Lower leg skin (tissue), 4 donors: ENCODE measurements at places on chromosomes 4 and X.

- DNase-seq, result no peak
Measured at GRCh38 chr4:145177906-145178538, 2.4 kb downstream of the OTUD4 start.

DNA sequence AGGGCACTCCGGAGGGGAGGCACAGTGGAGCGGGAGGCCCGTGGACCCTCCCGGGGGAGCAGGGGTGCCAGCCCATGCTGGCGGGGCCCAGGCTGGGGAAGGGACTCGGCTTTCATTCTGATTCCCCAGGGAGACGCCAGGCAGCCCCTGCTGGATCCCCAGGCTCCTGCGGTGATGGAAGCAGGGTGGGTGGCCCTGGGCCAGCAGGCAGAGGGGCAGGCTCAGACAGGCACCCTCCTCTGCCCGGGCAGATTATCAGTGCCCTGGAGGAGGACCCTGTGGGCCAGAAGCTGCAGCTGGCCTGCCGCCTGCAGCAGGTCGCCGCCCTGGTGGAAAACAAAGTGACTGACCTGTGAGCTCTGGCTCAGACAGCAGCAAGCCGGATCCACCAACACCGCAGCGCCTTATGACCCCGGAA is 2.1 kb upstream of the SRPK3 start:
- no peak for DNase-seq

GRCh38 chrX:17605676-17606075 is 131.6 kb upstream of the SCML1 start:
- no peak for DNase-seq

- DNase-seq, result no peak
Measured at GRCh38 chrX:41912923-41913322, 10.4 kb downstream of the CASK start.

- DNase-seq, result no peak
Measured at GRCh38 chrX:137891431-137891830, 325.5 kb downstream of the ZIC3 start.

DNA sequence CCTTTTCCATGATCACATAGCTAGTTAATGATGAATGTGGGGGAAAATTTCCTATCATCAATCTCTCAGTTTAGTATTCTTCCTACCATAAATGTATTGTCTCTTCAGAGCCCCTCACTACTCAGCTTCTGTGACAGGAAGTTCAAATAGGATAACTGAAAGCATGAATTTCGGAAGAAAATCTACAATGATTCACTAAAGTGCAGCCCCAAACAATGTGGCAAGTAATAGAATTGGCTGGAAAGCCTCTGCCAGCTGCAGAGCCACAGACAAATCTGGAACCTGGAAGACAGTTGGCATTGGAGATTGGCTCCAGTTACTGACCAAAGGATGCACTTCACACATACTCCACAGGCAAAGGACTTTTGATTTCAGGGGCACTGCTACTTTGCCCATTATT is 35.2 kb downstream of the EGF start:
- no peak for DNase-seq

GRCh38 chr4:55475394-55476243 is 71.1 kb downstream of the CLOCK start:
- DNase-seq, result no peak

DNA sequence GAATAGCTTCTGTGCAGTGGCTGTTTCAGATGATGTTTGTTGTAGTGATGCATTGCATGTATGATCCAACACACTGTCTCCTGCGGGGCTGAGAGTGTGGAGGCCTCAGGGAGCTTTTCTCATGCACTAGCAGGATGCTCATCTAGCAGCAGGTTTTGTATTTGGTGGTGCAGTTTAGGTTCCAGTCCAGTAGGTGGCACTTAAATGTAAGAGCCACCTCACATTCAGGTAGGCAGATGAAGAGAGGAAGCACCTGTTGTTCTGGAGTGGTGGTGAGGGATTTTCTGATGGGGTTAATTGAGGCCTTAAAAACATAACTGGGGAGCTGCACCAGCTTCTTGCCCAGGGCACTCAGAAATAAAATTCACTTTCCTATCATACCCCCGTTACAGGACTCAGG is 300.9 kb downstream of the SPIN4 start:
- no peak for DNase-seq

GRCh38 chr4:145217349-145217748 is 37.0 kb upstream of the OTUD4 start:
- no peak for DNase-seq

GRCh38 chr4:65747386-65747785 is 77.1 kb upstream of the EPHA5 start:
- no peak for DNase-seq

- no peak for DNase-seq
Measured at GRCh38 chr4:123351713-123352112, 44.9 kb upstream of the SPRY1 start.

DNA sequence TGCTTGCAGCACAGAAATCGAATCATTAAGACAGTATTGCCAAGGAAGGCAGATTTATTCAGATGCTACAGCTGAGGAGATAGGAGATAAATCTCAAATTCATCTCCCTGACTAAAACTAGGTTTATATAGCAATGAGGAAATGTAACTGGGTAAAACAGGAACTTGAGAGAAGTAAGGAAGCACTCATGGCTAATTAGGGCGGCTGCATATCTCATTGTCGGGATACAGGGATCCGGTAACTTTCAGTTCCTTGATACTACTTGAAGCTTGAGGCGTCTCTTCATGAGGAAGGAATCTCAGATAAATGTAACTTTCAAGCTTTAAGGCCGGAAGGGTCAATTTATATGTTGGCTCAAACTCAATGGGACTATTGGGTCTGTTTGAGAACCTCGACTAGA is 129.2 kb upstream of the WDR1 start:
- no peak for DNase-seq

GRCh38 chr4:120870279-120870673 is 52.2 kb downstream of the PRDM5 start:
- no peak for DNase-seq

GRCh38 chr4:163611784-163612445 is 117.4 kb downstream of the TMA16 start:
- DNase-seq, result no peak

DNA sequence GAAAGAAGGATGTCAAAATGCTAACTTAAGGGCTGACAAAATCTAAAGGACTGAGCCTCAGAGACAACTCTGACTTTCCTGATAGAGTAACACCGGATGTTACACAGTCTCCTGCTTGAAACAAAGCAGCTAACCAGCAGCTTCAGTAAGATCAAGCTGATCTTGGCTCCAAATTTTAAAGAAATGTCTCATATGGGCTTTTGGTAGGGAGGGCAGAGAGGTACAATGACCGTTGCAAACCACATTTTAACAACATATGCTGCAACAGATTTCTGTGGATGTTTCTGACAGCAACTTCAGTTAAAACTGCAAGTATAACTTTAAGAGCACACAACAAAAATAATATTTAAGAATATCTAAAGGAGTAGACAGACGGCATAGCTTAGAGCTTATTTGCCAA is 9.1 kb downstream of the RPGR start:
- DNase-seq, result no peak

GRCh38 chrX:69524781-69525363 is 20.7 kb downstream of the NALF2 start:
- no peak for DNase-seq

GRCh38 chr4:140497405-140497746 is 717 bp downstream of the MGAT4D start:
- DNase-seq, result no peak

- DNase-seq, result no peak
Measured at GRCh38 chr4:113288696-113289095, 239.2 kb downstream of the ANK2 start.

GRCh38 chrX:13013363-13014110 is 30.9 kb downstream of the FAM9C start:
- no peak for DNase-seq

DNA sequence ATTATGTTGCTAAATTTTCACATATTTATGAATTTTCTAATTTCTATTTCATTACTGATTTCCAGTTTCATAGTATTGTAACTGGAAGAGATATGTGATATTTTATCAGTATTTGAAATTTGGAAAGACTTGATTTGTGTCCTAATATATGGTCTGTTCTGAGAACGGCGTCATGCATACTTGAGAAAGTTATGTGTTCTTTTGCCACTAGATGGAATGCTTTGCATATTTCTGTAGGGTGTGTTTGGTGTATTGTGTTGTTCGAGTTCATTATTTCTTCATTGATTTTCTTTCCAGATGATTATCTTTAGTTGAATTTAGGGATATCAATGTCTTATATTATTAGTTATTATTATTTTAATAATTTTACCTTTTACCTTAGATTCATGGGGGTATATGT is 110.6 kb upstream of the ITM2A start:
- DNase-seq, result no peak

GRCh38 chr4:67035501-67035900 is 509.8 kb downstream of the CENPC start:
- peak; percentile 22 for DNase-seq

- DNase-seq, result no peak
Measured at GRCh38 chr4:54296548-54297203, 67.6 kb downstream of the PDGFRA start.

DNA sequence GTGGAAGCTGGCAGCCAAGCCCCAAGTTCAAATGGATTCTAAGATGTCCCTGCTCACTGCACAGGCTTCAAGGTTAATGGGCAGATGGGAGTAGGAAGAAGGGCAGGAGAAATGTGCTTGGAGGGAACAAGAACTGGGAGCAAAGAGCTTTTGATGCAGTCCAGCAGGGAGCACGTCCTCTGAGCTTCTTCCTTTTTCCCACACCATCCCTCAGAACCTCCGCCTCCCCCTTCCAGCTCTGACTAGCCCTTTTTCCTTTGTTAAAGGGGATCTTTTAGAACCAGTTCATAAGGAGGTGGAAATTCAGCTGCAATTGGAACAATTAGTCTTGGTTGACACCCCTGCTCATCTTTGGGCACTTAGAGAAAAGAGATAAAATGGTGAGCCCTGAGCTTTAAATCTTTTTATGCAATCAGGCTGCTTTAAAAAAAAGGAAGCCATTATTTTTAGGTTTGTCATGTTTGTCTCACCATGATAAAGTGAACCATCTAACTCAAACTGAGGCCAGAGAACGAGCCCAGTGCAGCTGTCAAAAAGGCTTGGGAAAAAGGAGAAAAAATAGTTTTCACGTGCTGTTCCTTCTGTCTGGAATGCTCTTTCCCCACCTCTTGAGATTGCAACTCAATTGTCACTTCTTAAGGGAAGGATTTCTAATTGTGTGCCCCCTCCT is 135.8 kb upstream of the IL1RAPL2 start:
- DNase-seq, result no peak

- no peak for DNase-seq
Measured at GRCh38 chr4:18914182-18914581, 892.6 kb upstream of the LCORL start.

DNA sequence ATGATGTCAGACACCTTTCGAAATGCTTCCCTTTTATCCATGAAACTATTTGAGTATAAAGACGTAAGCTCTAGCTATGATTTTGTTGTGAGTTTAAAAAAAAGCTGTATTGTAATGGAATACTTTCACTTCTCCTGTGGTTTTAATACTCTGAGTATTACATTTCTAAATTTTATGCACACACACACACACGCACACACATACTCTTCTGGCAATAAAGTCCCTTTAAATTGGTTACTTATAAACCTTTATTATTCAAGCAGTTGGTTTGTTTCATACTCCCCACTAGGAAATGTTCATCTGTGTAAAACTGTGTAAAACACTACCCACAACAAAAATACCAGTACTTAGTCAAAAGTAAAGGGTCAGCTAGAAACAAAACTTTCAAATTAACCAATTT is 18.2 kb downstream of the VAMP7 start:
- DNase-seq, result no peak

DNA sequence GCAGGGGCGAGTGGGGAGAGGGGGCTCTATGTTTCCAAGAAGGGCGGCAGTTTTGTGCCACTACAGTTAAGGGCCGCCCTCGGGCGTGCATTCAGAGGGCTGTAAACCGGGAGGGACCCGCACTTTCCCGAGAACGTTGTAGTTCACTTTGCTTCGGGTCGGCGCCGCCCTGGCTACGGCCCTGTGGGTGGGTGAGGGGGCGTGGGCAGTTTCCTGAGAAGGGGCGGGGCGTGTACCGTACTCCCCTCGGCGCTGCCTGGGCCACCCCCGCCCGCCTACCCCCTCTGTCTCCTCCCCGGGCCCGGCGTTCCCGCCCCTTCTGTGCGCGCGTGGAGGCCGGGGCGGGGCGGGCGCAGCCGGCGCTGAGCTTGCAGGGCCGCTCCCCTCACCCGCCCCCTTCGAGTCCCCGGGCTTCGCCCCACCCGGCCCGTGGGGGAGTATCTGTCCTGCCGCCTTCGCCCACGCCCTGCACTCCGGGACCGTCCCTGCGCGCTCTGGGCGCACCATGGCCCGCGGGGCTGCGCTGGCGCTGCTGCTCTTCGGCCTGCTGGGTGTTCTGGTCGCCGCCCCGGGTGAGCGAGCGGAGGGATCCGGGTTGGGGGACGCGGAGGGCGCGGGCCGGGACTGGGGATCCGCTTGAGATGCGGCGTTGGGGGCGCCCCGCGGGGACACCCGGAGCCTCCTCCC is at the start of gene CD99:
Gene CD99, plus strand, starts transcription at position 440 of the 687 bp plus-strand sequence. Its CDS starts 66 bp downstream, at position 506.
- peak; percentile 98 for DNase-seq

- DNase-seq, result no peak
Measured at GRCh38 chr4:157358439-157358838, 137.9 kb downstream of the GRIA2 start.

GRCh38 chr4:35963974-35964515 is 280.3 kb downstream of the ARAP2 start:
- no peak for DNase-seq

DNA sequence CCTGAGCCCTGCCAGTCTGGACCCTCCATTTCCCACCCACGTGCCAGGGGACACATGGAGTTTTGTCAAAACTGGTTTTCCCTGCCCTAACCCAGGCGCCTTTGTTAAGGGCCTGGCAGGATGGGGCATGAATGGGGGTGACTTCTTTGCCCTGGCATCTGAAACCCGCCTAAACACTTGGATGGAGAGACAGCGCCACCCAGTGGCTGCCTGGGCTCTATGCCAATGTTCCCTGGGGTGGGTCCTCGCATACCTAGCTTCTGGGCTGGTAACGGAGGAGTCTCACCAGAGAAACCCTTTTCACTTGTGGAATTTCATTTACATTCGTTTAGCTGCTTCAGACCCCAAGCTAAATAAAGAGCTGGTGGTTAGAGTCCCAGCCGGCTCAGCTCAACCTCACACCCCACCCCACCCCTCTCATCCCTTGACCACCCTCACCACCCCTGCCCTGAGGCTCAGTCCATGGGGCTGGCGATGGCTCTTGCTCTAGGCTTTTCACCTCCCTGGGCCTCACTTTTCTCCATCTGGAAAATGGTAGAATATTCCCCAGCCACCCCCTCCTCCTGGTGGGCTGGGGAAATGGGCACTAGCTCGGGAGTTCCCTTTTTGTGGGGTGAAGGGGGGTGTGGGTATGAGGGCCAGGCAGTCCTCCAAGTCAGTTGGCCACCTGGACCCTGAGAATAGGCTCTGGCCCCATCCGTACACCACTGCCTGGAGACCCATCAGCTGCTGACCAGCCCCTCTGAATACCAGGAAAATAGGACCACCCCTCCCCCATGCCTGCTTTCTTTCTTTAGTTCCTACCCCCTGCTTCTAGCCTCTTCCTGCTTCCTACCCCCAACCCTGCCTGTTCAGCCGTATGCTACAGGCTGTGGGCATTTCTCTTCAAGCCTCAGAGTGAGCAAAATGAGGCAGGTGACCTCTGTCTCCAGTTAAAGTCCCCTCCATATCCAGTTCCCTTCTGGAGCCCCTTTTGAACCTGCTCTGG is 57.1 kb upstream of the PJA1 start:
- peak; percentile 53 for DNase-seq
